ENCODE measurements at places on chromosomes 2 and 18. TPM values are rescaled to one million over a fixed set of nuclear protein-coding genes. Genes with fewer than 3 reads are reported as not detected.

GRCh38 chr18:21901423-21901945, 160.9 kb downstream of the MIB1 start:
- no peak for DNase-seq

DNA sequence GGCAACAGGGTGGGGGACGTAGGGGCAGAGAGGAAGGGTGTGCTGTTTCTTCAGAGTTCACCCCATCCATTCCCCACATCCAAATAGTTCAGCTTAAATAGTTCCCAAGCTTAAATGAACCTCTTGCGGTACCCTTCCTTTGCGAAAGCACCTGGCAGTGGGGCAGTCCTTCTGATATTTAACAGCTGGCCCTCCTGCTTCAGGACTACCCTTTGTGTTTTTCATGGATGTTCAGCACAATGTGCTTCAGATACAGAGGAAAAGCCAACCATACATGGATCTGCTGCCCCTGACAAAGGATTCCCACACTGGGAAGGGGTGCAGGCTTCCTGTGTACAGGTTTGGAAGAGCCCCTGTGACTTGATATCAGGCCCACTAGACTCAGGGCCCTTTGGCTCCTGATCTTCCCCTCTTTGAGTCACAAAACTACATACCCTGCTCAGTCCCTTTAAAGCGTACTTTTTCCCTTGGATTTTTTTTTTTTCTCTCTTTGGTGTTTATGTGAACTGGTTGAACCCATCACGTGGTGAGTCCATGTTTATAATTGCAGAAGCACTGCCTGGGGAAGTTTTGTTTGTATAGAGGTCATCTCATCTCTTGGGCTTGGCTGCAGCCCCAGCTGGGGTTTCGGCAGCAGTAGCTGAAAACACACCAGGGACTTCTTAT, 45.3 kb upstream of the IGFBP5 start:
- no peak for DNase-seq

DNA sequence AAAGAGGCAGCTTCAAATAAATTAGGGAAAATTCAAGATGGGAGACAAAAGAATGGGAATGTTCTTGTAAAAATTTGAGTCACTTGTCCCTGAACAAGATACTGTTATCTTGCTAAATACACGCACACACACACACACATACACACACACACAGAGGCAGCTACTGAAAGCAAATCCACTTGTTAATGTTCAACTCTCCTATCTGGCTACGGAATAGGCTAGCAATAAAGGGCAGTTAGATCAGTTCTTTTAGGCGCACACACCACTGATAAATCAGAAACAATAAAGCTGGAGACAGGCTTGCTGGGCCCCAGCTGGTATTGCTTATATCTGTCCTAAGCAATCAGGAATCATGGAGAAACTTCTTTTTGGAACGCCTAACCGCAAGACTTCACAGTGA, 461.6 kb downstream of the BCL11A start:
- DNase-seq: no peak

The TRAF3IP1 gene
- 13.5 TPM for total RNA-seq

The MOGAT1 gene
- total RNA-seq: not detected

DNA sequence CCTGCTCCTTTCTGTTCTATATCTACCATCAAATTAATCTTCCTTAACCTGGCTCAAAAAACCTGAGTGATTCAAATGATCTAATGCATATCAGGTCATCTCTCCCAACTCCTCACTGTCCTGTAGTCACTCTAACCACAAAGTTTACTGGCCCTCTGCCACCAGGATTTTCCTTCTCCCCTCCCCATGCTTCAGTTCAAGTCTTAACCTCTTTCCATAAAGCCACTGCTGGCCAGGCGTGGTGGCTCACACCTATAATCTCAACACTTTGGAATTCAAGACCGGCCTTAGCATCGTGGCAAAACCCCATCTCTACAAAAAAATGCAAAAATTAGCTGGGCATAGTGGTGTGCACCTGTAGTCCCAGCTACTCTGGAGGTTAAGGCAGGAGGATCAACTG, 7.5 kb upstream of the SP3 start:
- DNase-seq: no peak

DNA sequence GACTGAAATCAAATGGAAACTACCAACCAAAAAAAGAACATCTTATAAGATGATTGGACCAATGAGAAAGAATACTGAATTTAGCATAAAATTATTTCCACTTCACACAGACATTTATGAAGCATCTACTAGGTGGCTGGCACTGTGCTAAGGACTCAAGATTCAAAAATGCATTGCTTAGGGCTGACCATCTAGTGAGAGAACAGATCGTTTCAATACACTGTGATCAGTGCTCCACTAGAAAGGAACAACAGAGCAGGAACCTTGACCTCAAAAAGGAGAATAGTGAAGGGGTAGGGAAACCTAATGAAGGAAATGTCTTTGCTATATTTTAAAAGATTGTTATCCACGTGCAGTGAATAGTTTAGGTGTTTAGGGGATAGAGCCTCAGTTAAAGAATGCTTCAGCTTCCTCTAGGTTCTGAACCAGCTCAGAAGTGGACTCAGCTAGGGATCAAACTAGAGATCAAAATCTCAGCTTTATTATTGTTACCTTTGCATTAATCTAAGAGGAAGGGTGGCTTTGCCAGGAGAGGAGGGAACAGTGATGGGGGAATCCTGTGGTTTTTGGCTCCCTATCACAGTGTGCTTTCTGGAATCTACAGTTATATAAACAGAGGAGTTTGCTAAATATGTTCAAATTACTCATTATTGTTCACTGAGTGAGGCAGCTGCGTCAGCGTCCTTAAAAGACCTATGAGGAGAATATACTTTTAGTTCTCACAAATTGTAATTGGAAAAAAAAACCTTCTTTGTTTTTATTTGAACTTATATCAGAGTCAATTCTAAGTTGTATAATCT, 16.2 kb upstream of the BBS5 start:
- no peak for DNase-seq

- no peak for DNase-seq
Measured at GRCh38 chr2:230650585-230651137, 62.0 kb upstream of the CAB39 start.

GRCh38 chr18:75898651-75899050, 471.1 kb upstream of the SMIM21 start:
- no peak for DNase-seq
